Hair follicle dermal papilla cell (primary cell): ENCODE measurements at places on chromosomes 7 and 10. TPM values are rescaled to one million over a fixed set of nuclear protein-coding genes. Genes with fewer than 3 reads are reported as not detected.

Gene CYTH3
- total RNA-seq, result 60.7 and 70.3 TPM in 2 replicates

Gene MACROH2A2
- total RNA-seq, result 10.2 and 11.8 TPM in 2 replicates

Gene RBP3
- total RNA-seq, result not detected in 2 replicates

Gene LRRD1
- 0.16 TPM in 1 of 2 replicates, not detected in the other for total RNA-seq

Gene NUTM2A
- 0.12 and 0.49 TPM in 2 replicates for total RNA-seq

Gene CALCR
- not detected in 2 replicates for total RNA-seq

Gene LIPK
- total RNA-seq, result not detected in 2 replicates

Gene CNTNAP2
- total RNA-seq, result under 0.01 and 0.65 TPM in 2 replicates

Gene SPDYE9
- not detected in 2 replicates for total RNA-seq

Gene TAS2R4
- 0.61 and 0.81 TPM in 2 replicates for total RNA-seq

Gene GIMAP8
- not detected in 2 replicates for total RNA-seq

Gene CYP3A7
- not detected in 2 replicates for total RNA-seq

Gene TWIST1
- total RNA-seq, result 302 and 322 TPM in 2 replicates

Gene CFTR
- under 0.01 and 0.16 TPM in 2 replicates for total RNA-seq

Gene CDC14C
- 0.12 and 0.16 TPM in 2 replicates for total RNA-seq

Gene TMEM176B
- 0.97 and 47.9 TPM in 2 replicates for total RNA-seq

Gene IDI2
- total RNA-seq, result not detected in 2 replicates

Gene RNF148
- total RNA-seq, result 0.36 and 0.65 TPM in 2 replicates

Gene C7orf57
- total RNA-seq, result 0.24 TPM in 1 of 2 replicates, not detected in the other
